ENCODE measurements at places on chromosomes 1 and 21.

DNA sequence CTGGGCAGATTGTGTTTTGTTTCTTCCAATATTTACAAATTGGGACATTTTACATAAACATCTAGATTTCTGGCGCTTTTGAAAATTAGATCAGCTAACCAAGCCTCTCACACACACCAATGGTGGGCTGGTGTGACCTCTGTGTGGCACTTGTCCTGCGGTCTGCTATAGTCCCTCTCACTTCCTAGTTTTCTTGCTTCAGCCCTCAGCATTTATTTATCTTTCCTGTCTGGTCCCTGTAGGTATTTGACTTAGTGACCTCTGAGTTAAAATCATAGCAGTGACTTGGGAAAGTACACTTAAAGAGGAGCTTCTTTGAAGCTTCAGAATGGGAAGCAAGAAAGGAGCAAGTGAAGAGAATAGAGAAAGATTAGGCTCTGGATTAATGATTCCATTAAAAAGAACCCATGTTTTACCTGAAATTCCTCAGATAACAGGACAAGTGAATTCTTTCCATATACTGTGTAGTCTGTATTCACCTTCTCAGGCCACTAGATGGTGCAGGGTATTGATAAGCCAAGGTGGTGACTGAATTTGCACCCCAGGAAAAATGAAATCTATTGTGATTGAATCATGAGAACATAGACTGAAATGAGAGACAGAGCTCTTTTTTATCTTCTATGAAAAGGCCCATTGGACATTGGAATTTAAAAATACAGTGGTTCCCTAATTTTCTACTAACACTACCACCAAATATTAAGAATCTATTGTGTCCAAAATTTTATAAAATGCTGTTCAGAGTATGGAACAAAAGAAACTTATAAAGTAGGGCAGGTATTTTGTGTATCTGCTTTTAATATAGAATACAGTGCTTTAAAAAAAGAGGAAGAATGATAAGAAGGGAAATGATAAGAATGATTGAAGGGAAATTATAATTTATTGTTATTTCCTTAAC lies 7.1 kb upstream of the DIPK1A start:
- DNase-seq, result no peak

GRCh38 chr1:28193701-28194161 lies 17.2 kb upstream of the PTAFR start:
- no peak for DNase-seq

GRCh38 chr1:79082233-79082632 lies 75.7 kb upstream of the ADGRL4 start:
- no peak for DNase-seq

- DNase-seq, result no peak
Measured at GRCh38 chr1:234647758-234648157, 37.8 kb upstream of the IRF2BP2 start.

DNA sequence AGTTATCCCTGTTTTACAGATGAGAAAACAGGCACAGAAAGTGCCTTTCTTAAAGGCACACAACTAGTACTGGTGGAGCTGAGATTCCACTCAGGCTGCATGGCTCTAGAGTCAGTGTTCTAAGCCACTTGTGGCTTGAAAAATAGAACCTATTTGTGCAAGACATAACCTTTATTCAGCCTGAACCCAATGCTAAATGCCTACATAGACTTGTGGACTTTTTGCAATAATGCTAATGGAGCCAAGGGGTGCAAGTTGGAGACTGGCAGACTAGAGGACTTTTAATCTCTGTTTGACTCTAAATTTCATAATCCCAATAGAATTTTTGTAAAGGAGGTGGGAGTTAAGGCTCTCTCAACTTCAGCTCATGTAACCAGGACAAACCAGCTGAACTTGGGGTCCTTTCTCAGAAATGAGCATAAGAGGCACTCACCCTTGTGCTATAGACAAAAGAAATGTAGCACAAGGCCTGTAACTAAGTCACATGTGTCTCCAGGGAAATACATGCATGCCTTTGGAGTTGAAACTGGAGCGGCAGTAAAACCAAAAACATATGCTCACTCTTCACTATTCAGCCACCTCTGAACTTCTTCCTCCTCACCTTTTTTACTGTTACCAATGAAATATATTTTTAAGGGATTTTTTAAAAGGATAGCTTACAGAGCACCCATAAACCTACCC lies 43.0 kb upstream of the AK4 start:
- DNase-seq, result no peak

DNA sequence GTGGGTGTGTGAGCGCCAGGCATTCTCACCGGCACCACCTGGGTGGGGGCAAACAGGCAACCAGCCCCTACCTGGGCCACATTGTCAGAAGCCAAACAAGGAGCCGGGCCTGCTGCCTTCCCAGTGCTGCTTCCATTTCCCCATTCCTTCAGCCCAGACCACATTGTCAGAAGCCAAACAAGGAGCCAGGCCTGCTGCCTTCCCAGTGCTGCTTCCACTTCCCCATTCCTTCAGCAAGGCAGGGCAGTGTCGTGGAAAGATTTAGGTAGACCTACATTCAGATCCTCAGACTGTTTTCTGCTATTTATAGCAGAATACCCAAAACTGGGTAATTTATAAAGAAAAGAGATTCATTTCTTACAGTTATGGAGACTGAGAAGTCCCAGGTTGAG lies 47.0 kb upstream of the EFHD2 start:
- DNase-seq, result no peak

- DNase-seq, result no peak
Measured at GRCh38 chr1:26689504-26689903, 6.3 kb upstream of the ARID1A start.

DNA sequence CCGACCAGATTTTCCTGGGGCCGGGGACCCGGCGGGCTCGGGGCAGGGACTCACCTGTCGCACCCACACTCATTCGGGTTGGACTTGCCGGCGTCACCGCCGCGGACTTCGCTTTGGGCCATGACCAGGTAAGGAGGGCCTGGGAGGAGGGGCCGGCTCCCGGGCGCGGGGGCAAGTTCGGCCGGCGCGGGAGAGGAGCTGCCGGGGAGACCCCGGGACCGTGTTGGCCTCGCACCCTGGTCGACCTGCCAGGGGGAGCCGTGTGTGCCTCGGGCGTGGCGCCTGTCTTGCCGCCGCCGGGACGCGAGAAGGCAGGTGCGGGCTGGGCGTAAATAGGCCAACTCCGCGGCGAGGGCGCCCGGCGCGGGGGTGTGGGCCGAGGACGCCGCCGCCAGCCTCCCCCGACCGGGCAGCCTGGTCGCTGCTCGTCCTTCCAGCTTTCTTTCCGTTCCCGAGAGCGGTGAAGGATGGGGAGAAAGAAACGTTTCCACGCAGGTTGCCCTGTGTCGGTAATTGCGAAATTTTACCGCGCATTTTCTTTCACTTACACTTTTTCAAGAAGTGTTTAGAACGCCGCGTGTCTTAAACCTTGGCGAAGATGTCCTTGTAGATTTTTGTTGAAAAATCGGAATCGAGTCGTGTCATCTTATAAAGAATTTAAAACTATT lies 558 bp downstream of the USP1 start:
- DNase-seq, result peak; percentile 27

GRCh38 chr21:31720739-31721138 lies 11.2 kb downstream of the SCAF4 start:
- DNase-seq, result no peak

DNA sequence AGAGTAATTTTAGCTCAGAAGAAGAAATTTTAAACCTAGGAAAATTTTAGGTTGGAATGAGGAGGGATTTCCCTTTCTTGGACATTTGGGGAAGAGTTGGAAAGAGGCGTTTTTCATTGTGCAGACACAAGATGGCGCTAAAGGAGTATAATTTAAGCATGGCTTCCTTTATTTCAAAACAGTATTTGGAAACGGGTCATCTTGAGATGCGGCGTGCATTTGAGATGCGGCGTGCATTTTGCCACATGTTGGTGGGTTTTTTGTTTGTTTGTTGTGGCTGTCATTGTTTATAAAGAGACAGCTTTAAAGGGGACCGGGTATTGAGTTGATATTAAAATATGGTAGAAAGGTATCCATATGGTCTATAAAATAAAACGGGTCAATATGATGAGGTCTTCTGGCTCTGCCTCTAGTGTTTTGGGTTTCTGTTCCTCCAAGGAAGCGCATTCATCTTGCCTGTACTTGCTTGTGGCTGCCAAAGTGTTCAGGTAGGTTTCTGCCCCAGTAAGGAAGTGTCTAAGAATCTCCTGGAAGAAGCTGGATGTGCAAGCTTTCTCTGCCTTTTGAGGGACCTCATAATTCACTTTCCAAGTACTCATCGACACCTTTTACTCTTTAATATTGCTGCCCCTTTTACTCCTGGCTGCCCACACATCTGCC lies 210.3 kb downstream of the SLC35F3 start:
- DNase-seq, result peak; percentile 61

DNA sequence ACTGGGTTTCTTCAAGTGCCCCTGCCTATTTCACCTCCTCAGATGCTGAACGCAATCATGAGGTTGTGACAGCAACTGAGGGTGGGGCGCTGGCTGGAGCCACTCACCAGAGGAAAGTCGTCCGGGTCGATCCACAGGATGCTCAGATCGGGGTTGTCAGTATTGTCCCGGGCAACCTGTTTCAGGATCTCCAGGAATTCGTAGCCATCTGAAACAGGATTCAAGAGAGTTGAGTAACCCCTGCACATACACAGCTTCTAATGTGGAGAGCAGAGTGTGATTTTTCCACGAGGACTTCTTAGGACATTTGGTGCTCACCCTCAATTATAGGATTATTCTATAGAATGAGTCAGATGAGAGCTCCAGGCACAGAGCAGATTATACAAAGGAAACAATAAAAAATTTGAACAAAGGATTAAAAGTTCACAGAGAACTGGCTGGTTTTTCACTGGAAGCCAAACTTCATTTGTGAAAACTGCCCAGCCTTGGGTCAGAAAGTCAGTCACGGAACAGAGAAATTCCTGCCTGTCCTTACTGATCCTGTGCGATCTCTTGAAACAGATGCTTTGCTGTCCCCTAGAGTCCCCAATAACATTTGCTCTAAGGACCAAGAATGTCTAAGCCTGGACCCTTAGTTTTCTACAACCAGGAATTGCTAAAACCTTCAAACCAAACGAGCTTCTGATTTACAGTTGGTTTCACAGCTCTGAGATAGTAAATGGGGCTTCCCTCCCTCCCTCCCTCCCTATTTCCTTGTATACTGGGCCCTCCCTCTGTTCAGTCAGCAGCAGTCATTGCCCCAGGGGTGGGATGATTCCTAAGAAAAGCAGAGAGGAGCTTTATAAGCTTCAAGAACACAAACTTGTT lies 63.2 kb downstream of the CASQ2 start:
- no peak for DNase-seq

GRCh38 chr1:171772312-171772711 lies 9.1 kb upstream of the METTL13 start:
- DNase-seq, result no peak

DNA sequence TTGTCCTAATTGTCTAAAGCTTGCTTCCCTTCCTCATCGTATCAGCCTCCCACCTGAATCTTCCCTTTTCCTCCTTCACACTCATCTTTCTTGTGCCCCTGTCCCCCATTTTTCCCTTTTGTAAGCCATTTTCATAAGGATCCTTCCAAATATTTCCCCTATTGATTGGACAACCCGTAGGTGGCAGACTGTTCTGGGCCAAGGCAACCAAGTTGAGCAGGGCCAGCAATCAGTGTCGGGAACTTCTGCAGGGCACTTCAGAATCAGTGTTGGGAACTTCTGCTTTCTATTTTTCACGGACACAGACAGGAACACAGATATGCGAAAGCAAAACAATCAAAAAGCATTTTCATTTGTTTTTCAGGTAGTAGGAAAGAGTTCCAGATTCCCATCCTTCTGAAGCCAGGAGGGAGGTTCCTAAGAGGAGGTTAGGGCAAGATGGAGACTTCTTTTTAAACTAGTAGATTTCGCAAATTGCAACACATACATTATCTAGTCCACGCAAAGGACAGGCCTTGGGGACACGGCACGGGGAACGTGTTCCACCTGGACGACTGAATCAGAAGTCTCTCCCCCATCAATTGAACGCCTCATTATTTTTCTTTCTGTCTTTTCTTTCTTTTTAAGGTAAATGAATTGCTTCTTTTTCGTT lies 691 bp upstream of the MPZL1 start:
- DNase-seq, result no peak

DNA sequence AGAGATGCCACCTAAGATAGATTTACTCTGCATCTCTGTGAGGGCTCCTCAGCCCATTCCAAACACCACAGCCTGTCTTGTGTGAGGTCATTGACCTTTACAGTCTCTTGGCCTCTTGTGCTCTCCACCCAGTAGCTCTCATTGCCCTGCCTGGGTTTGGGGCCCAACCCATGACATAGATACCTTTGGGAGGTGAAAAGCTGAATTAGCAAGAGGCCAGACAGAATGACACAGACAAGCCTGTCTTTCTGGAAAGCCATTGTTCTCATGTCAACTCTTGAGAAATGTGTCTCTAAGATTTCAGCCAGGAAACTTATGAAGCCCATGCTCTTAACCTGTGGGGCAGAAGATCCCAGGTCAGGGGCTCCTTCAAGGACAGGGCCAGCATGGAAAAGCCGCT lies 18.4 kb upstream of the F3 start:
- DNase-seq, result no peak

GRCh38 chr1:224116131-224116530 lies 2.2 kb downstream of the FBXO28 start:
- DNase-seq, result peak; percentile 58

- DNase-seq, result no peak
Measured at GRCh38 chr1:203751051-203751450, 13.9 kb upstream of the LAX1 start.

DNA sequence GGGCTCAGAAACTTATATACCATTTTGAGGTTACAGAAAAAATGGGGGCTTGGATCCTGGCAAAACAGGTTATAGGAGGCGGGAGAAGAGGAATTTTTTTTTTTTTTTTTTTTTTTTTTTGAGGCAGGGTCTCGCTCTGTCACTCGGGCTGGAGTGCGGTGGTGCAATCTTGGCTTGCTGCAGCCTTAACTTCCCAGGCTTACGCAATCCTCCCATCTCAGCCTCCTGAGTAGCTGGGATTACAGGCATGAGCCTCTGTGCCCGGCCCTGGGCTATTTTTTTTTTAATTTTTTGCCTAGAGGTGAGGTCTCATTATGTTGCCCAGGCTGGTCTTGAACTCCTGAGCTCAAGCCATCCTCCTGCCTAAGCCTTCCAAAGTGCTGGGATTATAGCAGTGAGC lies 24.7 kb downstream of the MROH7 start:
- no peak for DNase-seq

GRCh38 chr1:231719485-231720183 lies 93.0 kb downstream of the DISC1 start:
- no peak for DNase-seq

GRCh38 chr1:242691610-242691945 lies 167.1 kb upstream of the PLD5 start:
- DNase-seq, result no peak

GRCh38 chr1:109985247-109986053 lies 885 bp downstream of the AHCYL1 start:
- DNase-seq, result no peak

DNA sequence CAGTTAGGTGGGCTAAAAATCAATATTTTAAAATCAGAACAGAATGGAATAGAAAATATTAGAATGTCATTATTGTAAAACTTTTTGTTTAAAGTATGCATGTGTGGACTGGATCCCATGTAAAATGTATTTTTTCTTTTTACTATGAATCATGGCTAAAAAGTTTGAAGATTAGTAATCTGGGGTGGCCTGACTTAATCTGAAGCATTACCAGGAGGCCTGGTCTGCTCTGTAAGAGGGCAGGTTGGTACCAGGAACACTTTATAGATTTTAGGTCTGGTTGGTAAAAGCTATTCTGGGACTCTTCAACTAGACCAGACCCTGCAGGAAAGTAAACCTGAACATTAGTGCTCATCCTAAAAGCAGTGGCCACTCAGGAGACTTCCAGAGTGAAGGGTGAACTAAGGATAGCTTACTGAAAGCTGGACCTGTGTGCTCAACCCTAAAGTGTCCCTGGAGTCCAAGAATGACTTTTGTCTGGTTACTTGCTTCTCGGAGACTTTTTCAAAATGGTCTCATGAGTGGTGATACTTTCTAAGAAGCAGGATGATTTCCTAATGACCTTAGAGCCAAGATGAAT lies 16.5 kb downstream of the RGL1 start:
- DNase-seq, result no peak

Measured in HEK293T (cell line).